ENCODE measurements at places on chromosomes 6 and 20.

DNA sequence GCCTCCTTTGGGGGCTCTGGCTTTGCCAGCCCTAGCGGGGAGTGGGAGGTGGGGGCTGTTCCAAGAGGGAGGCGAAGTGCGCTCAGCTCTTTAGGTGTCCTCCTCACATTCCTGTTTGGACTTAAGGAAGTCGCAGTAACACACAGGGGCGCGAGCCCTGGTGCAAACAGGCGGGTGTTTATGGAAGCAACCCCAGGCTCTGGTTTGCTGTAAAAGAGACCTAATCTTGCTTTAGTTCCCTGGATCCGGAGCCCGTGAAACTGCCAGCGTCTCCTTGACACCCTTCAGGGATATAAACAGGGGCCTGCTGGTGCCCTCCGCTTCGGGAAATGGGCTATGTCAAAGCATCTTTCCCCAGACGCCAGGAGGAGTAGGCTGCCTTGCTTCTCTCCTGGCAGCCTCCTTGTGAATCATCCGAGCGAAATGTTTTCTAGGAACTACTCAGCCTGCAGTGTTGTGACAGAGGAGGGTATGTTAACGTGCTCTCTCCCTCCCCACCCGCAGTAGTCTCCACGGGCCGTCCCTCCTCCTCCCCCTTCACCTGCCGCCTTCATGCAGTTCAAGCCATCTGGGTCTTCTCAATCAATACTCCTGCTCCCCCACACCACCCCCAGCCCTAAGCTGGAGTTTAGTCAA is 168.0 kb upstream of the LRFN2 start:
- peak; percentile 53 for DNase-seq

DNA sequence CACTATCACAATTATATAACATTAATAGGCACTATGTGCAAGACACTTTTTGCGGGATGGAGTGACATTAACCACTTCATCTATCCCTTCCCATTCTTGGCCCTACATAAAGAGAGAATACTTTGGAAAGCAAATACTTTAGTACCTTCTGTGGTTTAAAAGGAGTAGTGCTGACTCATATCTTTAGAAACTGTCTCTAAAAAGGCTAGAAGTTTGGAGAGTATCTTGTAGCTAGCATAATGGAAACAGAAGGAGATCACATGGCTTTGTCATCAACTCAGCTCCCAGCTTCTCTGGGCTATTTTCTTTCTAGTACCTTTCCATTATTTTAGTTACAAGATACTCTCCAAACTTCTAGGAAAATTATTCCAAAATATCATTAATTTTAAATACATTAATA is 157.5 kb downstream of the ADGRG6 start:
- DNase-seq = no peak

DNA sequence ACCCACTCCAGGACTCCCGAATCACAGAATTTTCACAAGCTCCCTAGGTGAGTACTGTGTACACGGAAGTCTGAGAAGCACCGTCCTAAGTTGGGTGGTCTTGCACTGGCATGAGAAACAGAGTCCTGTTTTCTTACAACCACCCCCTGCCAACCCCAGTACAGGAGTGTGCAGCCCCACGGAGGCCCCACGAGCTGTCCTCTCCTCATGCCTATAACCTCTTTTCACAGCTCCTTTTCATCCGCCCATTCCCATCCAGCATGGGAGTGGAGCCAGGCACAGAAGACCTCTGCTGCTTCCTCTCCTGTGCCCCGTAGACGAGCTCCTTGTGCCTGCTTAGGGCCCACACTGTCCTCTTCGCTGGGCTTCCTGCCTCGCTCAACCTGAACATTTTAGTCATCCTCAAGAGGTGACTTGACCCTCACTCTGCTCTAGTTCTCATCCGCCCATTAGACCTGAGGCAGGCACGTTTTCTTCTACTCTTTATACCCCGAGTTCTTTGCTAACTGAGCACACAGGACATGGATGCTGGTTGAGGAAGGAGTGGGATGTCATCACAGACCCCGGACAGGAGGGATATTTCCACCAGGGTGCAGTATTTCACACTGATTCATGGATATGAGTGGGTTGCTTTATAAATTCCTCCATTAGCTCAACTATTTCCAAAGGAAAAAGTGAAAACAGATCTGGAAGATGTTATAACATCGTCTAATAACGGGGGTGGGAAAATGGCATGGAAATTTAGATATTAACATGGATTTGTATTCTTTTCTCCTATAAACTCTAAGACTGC is 160.5 kb downstream of the TTLL2 start:
- no peak for DNase-seq

GRCh38 chr6:157569543-157569942 is 188.6 kb downstream of the ZDHHC14 start:
- DNase-seq = no peak

GRCh38 chr20:2955257-2955970 is 82.1 kb downstream of the PTPRA start:
- DNase-seq = no peak

GRCh38 chr20:21049305-21049828 is 56.8 kb downstream of the LINC00237 start:
- DNase-seq = no peak

- DNase-seq = no peak
Measured at GRCh38 chr20:1941226-1941625, 46.0 kb downstream of the SIRPA start.

DNA sequence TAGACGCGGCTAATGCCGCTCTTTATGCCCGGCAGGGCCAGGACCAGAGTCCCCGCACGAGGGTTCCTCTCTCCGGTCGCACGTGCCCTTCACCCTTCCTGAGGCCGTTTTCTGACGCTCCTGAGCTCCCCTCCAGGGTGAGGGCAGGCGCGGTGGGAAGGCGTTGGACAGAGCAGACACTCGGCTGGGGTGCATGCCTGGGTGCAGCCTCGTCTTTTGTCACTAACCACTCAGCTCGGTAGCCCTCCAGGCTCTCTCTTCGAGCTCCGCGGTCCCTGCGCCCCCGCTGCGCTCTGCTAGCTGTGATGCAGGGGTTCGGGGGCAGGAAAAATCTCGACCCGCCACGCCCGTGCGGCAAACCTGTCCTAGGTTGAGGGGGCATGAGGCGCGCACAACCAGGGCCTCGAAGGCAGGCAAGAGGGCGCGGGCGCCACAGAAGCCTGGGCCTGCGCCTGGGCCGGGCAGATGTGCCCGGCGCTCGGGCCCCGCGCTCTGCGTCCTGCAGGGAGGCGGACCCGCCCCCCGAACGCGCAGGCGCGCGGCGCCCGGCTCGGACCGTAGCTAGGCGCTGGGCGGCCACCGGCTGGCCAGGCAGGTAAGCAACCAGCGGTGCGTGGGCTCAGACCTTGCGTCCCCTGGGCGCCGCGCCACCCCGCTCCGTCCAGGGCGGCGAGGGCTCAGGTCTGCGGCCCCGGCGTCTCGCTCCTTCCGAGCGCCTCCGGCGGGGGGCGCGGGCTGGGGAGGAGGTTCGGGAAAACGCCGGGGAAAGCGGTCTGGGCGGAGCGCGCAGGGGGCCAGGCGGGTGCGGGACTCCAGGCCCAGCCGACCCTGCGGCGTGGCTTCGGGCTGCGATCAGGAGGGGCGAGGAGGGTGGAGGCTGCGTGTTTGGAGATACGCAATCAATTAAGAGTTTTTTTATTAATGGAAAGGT is at the start of gene L3MBTL1:
L3MBTL1 (plus strand) TSS at position 548 of the 931 bp plus-strand sequence. CDS start 5,807 bp downstream, outside the sequence.
- DNase-seq = peak; percentile 64

Data from Daoy (cell line).